ENCODE measurements at places on chromosomes 2 and 18. TPM values are rescaled to one million over a fixed set of nuclear protein-coding genes. Genes with fewer than 3 reads are reported as not detected.

DNA sequence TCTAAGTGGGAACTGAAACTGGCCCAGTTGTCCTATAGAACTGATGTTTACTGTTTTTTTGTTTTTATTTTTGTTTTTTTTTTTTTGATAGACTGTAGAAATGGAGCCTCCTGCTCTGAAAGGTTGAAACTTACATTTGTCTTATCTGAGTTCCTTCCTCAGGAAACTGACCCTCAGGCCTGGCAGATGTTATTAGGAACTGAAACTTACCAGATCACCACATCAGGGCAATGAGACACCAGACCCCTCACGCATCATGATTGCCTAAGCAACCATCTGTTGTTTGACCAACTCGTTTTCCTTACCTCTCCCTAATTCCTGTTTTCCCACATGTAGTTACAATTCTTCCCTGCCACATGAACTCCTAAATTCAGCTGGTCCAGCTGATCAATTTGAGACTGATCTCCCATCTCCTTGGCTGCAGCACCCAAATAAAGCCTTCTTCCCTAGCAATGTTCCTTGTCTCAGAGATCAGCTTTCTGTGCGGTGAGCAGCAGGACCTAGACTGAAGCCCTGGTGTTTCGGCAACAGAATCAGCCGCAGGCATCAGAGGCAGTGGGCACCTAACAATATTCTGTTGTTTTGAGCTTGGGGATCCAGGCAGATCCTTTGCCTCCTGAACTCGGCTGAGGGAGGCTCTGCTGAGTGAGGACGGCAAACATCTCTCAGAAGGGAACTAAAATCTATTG lies 96.8 kb downstream of the MSH2 start:
- no peak for DNase-seq

GRCh38 chr18:39199231-39199855 lies 1633.7 kb upstream of the CELF4 start:
- no peak for DNase-seq

DNA sequence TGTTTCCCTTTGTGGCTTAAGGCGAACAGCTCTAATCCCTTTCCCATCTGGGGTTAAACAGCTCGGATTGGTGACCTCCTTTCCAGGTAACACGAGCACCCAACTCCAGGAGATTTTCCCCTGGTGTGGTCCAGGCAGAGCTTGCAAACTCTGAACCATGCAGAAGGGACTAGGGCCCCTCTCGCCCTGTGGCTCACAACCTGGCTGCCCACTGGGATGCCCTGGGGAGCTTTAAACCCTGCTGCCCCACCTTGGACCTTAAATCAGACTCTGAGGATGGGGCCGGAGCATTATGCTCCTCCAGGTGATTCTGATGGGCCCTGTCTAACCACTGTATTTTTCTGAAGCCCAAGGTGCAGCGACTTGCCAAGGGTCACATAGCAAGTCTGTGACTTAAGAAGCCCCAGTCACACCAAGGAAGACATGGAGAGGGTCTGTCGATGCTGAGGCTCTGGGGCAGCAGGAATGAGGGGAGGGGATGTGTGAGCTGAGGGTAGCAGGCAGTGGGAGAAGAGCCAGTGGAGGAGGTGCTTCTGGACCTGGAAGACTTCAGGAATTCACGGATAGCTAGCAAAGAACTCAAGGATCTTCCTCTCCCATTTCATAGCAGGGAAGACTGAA lies 5.9 kb downstream of the ARID5A start:
- no peak for DNase-seq

- DNase-seq = no peak
Measured at GRCh38 chr2:36516136-36516870, 81.7 kb downstream of the FEZ2 start.

DNA sequence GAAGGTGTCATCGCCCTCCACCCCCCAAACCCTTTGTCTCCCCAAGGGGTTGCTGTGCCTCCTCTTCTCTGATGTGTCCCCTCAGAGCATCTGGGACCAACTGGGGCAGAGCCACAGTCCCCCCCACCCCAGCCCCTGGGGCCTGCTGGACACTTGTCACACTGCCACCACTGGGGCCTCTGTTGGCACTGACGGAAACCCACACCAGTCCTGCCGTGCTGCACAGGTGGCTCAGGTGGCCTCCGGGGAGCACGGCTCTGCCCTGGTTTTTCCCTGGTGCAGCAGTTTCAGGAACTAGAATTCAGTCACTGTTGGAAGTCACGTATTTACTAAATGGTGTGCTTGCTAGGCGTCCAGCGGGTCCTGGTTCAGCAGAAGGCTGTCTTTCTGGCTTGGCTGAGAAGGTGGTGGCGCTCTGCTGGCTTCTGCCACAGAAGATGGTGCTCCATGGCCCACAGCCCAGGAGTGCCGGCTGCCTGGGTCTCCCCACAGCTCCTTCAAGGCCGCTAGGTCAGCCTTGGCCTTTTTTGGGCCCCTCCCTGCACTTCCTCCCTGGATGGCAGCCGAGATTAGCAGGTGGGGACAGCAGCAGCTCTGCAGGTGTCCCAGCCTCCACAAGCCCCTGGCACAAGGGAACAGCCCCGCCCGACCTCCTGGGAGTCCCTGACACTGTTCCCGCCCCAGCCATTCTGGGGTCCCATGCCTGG lies 18.6 kb upstream of the KLHL30 start:
- DNase-seq = no peak

DNA sequence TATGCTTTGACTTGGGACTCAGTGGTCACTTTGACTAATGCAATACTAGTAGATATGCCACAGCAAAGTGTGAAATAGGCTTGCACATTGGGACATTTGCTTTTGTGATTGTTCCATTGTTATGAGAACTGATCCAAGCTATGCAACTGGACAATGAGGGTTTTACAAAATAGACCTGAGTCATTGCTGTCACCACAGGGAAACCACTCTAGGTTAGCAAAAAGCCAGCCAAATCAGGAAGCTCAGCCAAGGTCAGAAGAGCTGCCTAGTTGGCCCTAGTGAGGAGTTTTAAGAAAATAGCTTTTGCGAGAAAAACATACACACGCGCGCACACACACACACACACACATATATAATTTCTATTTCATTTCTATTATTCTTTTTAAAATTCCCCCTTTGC lies 452.4 kb upstream of the CDH7 start:
- DNase-seq = no peak

GRCh38 chr2:74441690-74442482 lies at the start of gene RTKN:
TSS of gene RTKN (minus strand) at chr2:74441937. CDS start at chr2:74441816, 121 bp downstream.
- no peak for DNase-seq

GRCh38 chr2:15889442-15890123 lies 50.8 kb upstream of the MYCN start:
- no peak for DNase-seq

- DNase-seq = no peak
Measured at GRCh38 chr18:11989966-11990380, 8.7 kb downstream of the IMPA2 start.

The TUBA3E gene
- not detected for total RNA-seq

The GULP1 gene
- total RNA-seq = not detected

The THUMPD2 gene
- 12.8 TPM for total RNA-seq

The REV1 gene
- total RNA-seq = 60.3 TPM

The SNRPD1 gene
- 135 TPM for total RNA-seq

The SLC16A14 gene
- total RNA-seq = 0.58 TPM

The FOXI3 gene
- not detected for total RNA-seq

The DSG1 gene
- total RNA-seq = not detected

All from activated naive CD4-positive, alpha-beta T cell treated with anti-CD3 and anti-CD28 coated beads, Interleukin-2, amount 50 U/mL, for 72 hours (primary cell).